ENCODE measurements at places on chromosomes 3 and 15.

DNA sequence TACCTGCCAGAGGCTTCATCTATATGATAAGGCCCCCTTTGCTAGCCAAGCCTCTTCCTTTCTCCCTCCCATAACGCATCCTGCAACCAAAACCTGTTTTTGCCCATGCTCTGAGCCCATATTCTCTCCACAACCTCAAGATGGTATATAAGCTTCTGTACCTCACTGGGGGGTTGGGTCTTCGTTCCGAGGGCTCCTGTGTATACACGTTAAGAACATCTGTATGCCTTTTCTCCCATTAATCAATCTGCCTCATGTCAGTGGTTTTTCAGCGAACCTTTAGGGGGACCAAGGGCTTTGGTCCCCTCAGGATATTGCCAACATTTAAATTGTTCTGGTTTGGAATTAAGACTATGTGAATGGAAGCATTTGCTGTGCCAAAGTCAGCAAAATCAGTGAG lies 168.0 kb downstream of the PEX5L start:
- no peak for DNase-seq

DNA sequence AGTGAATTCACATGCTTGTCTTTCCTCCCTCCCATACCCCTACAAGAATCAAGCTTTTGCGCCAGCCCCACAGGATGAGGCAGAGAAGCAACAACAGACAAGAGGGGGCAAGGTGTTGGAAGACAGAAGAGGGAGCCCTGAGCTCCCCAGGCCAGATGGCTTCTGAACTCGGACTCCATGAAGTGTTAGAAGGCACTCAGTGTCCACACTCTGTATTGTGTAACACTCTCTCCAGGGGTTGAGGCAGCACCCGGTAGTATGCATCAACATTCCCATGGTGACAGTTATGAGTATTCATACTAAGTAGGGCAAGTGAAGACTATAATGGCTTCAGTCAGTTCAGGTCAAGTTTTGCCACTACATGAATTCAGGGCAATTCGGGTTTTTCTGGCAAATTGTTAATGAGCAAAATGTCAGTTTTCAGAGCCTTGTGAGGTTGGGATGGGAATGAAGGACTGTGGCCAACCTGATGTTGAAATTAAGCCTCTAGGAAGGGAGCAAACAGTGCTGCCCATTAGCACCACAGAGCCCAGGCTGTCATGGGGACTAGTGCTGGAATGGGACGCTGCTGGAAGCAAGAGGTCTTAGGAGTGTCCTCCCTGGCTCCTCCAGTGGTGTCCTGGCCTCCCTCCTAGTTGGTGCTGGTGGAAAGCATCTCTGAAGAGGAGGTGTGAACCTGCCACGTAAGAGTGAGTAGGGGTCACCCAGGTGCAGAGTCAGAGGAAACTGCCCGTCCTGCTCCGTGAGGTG lies 79.4 kb downstream of the KLF15 start:
- DNase-seq, result no peak

DNA sequence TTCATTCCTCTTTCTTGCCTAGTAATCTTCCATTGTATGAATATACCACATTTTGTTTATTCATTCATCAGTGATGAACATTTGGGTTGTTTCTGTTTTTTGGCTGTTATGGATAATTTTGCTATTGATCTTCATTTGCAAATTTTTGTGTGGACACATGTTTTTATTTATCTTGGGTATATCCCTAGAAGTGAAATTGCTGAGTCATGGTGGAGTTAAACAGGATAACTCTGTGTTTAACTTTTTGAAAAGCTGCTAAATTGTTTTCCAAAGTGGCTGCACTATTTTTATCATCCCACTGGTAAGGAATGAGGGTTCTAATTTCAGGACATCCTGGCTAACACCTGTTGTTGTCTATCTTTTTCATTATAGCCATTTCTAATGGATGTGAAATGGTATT lies 74.6 kb upstream of the ARL6 start:
- no peak for DNase-seq

DNA sequence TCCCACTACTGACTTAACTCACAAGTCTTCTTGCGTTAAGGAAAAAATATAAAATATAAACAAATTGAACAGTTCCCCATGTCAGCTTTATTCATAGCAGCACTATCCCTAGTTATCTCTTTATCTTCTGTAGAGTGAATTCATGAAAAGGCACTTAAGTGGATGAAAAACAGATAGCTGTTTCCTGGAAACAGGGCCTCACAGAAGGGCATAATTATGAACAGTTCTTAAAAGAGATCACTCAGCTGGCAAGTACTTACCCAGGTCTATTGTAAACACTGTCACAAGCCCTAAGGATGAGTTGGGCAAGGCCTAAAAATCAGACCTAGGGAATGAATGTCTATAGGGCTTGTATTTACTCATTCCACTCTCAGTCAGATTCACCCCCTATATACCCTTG lies 10.7 kb downstream of the MB21D2 start:
- DNase-seq, result no peak

DNA sequence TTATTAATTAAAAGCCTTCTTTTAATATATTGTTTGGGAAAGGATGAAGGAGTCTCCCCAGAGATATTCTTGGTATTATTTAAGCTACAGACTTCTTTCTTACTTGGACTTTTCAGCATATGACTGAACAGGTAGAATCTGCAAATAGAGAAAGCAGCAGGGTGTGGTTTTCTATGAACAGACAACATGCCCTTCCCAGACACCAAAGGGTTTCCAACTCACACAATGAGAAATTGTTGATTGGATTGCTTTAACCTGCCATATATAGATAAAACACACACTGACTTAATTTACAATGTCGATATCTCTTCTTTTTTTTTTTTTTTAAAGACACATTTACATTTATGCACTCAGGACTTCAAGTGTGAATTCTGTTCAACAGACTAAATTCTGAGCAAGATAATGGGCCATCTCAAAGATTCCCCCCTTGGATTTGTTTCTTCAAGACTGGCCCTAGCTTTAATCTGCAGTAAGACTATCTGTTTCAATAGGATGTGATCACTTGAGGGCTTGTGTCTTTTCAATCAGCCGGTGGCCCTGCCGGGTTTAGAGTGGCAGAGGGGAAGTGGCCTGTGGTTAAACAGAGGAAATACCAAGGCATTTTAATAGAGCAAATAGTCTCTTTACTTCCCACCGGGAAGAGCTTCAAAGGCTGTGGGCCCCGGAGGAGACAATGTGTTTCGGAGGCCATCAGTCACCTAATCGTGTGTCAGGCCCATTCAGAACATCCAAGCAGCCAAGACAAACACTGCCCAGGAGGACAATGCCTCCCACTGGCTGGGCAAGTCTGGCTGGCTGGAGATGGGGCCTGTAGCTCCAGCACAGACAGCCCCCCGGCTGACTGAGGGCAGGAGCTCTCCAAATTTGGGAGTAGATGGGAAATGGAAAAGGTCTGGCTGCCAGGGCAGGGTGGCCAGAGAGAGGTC lies 6.1 kb downstream of the IL17RD start:
- DNase-seq, result no peak

DNA sequence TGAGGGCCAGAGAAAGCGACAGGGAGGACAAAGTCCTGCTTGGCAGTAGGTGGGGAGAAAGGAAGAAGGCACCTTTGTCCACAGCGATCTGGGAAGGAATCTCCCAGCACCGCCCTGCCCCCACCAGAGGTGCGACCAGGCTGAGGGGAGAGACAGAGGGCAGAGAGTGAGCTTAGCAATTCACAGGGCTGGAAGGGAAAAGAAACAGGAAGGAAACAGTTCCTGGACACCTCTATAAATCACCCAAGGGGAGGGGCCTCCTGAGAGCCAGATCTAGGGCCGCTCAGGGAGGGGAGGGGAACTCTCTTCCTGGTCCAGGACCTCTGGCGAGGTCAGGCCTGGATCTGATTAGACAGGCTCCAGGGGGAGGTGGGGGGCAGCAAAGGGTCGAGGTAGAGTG lies 35.4 kb downstream of the RNU5B-1 start:
- no peak for DNase-seq

DNA sequence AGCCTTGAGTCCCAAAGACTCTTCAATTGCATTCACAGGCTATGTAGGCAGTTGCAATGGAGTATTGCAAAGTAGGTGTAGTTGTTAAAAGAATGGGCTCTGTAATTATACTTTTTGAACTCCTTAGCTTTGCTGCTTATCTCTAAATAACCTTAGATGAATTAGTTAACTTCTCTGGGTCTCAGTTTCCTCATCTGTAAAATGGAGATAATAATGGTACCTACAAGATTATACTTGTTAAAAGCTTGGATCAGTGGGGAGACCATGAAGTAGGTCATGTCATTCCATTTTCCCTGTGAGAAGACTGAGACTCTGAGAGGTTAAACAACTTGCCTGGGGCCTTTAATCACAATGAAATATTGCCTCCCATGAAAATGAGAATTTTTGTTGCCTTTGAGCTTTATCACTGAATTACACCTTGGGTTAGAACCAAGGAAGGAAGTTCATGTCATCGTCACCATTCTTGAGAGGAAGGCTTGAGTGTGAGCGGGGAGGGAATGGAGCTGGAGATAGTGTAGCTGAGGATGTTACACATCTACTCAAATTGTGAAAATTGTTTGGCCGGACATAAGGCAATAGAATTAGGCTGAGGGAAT lies 38.1 kb downstream of the CTDSPL start:
- no peak for DNase-seq

DNA sequence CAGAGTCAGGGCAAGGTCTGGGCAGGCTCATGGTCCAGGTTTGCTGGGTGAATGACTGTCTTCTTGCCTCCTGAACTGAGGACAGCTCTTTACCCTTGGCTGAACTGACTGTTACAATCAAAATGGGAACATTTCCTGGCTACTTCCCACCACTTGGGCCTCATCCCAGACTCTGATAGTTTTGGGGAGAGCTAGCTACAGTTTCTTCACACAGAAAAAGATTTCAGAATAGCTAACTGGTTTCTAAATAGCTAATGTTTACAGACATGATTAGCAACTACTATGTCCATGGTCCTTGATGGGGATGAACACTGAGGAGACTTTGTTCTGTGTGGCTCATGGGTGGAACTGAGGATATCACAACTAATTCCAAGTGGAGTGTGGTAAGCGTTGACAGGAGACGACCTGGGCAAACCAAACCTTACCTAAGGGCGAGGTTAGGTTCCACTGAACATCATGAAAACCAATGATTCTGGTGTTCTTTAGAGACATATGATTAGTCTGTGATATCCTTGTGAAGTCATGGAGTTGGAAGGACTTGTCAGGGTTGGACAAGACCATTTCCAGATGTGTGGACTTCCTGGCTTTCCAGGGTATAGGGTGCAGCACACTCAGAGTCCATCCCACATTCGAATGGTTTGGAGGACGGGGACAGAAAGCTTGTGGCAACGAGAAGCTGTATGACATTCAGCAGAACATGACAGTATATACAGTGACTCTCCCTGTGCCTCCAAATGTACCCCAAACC lies 7.3 kb downstream of the ALPK3 start:
- no peak for DNase-seq

- DNase-seq, result no peak
These were observed 24.7 kb downstream of the XPC start for GRCh38 chr3:14153663-14154062.

GRCh38 chr3:16085884-16086608 lies 88.4 kb upstream of the GALNT15 start:
- DNase-seq, result no peak

DNA sequence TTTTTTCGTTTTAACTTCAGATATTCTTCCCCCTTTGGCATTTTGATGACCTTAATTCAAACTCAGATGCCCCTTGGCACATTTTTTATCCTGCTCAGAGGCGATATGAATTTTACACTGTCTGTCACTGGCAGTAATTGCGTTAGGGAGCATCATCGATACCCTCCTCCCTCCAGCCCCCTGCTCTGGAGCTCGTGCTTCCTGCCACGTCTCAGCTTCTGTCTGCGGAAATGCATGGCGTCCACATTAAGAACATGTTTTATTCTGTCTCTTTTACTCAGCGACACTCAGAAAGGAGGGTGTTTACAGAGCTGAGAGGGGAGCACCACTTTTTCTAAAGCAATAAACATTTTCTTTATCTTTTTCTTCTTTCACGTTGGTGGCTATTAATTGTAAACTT lies 254.2 kb downstream of the EBLN2 start:
- no peak for DNase-seq

DNA sequence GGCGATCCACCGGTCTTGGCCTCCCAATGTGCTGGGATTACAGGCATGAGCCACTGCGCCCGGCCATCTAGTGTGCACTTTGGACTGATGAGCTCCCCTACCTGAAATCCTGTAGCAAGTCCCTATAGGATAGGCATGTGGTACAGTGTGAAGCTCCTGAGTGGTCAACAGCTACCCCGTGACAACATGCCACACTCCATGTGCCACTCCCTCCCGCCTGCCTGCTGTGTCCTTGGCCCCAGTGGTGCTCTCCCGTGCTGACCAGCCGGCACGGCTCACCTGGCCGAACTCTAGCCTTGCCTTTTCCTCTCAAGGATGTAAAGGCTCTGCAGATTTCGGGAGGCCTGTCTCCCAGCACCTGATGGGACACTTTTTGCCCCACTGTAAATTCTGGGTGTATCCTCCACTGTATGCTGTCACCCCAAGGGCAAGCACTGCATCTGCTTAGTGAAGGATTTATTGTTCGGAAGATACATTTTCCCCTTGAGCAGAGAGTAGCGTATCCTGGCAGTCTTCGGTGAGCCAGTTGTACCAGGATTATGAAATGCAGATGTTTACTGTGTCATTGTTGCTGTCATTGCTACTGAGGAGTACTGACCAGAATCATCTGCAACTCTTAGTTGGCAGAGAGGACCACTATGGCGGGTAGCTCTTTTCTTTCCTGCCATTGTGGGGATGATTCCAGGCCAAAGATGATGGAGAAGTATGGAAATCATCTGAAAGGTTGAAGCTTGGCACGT lies 64.7 kb downstream of the IGF1R start:
- DNase-seq, result no peak

DNA sequence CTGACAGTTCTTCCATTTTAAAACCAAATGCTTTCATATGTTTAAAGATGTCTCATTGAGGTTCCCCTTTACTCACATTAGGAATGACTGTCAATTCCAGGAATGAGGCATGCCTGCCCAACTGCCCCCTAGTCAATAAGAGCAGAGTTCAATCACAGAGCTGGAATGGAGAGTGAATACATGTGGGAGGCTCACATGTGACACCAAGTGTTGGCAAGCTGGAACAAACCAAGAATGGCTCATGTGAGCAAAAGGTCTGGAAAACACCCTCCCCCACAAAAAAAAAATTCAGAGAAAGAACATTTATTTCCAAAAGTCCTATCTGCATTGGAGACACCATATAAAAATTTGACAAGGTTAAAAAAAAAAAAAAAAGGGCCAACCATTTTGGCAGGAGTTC lies 3.7 kb downstream of the PBRM1 start:
- DNase-seq, result peak; percentile 43

DNA sequence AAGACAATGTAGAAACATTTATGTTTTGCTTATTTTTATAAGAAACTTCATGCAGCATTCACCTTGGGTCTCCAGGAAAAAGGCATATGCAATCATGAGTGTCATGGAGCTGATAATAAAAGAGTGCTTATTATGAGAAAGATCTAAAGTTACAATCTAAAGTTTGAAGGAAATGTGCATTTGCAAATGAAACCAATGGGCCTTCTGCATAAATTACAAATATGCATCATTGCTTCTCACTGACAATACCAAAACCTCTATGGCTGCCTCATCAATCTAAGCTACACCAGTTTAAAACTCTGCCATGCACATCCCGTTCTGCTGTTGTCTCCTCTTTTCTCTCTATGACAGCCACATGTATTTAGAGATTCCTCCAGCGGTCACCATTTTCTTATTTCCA lies 103.2 kb upstream of the ABI3BP start:
- no peak for DNase-seq

- DNase-seq, result no peak
These were observed 48.8 kb downstream of the ADAMTS9 start for GRCh38 chr3:64638981-64639481.

Data from smooth muscle cell of the brain vasculature (primary cell).